ENCODE measurements at places on chromosomes 12 and 14.

DNA sequence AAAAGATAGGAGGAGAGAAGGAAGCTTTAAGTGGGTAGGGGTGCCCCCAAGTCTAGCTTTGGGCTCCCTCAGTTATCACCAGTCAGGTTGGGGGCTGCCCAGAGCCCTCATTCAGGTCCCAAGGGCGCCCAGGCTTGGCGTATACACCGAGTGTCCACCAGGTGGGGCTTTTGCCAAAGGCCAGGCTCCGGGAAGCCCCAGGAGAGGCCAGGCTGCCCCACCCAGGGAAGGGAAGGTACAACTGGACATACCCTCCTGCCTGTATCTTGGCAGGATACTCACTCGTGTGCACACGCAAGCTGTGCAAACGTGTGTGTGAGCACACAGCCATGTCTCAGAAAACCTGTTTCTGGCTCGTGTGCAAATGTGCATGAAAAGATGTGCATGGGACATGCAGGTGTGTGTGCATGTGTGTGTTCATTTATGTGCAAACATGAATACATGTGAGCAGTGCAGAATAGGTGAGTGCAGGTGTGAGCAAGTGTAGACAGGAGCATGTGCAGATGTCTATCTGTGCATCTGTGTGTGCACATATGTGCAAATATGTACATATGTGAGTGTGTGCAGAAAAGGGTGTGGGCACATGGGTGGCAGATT lies 103.9 kb upstream of the MYL2 start:
- peak; percentile 12 for DNase-seq

GRCh38 chr12:70418101-70418500 lies 52.0 kb downstream of the KCNMB4 start:
- DNase-seq, result no peak

- DNase-seq, result no peak
These were observed 18.0 kb downstream of the TRAF3 start for GRCh38 chr14:102795060-102795925.

DNA sequence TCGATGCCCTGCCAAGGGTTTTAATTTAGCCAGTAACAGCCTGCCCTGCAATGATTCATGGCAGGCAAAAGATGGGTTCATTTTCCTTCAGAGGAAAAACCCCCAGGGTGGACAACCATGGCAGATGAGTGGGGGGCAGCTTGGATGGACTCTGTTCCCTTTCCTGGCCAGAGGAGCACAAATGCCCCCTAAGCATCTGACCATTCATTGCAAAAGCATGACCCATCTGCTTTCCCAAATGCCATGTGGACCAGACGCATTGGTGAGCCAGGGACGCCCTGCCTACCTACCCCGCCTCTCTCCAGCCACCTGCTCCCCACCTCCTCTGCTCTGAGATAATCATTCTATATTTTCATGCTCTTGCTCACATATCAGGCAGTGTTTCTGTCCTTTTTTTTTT lies 281.9 kb downstream of the DPF3 start:
- DNase-seq, result no peak

GRCh38 chr12:92828565-92828964 lies 100.5 kb downstream of the EEA1 start:
- DNase-seq, result no peak

DNA sequence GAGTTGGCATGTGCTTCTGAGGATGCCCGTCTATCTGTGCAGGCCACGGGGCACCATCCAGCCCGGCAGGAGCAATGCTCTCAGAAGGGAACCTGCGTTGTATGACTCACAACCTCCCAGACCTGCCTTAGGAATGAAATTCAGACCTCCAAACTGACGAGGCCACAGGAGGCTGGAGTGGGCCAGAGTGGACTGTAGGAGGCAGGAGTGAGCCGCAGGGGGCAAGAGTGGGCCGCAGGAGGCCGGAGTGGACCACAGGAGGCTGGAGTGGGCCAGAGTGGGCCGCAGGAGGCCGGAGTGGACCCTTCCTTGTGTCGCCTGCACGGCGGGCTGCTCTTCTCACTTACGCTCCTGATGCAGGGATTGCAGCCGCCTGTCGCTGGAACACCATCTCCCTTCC lies 11.1 kb upstream of the FBRSL1 start:
- no peak for DNase-seq

GRCh38 chr14:101116486-101117130 lies 213.1 kb upstream of the RTL1 start:
- DNase-seq, result no peak

DNA sequence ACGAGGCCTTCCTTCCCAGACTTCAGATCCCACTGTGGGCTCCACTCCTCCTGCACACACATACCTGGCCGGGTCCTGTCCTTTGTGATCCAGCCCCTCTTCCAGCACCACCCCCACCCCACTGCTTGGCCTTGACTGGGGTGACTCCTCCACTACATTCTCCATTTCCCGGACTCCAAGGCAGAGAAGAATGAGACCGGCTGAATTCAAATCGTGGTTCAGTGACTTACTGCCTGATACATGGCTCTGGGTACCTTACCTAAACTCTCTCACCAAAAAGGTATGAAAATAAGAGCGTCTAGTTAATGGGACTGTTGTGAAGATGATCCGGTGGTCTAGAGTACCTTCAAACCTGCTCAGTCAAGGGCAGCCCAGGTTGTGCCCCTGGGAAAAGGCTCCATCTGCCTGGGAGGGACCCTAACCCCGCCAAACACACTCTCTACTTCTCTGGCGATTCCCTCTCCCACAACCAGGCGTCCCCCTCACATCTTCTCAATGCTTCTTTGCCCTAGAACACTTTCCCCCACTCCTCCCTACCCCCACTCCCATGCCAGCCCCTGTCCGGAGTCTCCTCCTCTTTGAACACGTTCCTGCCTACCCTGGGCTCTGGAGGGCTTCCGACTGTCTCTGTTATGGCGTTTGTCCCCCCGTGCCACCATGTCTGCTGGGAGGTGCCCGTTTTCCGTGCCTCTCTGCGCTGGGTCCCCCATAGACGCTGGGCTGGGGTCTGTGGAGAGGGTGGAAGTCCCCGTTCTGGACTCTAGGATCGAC lies 1.5 kb upstream of the ZBTB42 start:
- no peak for DNase-seq

- no peak for DNase-seq
These were observed 174.3 kb upstream of the CCND2 start for GRCh38 chr12:4099276-4099675.

DNA sequence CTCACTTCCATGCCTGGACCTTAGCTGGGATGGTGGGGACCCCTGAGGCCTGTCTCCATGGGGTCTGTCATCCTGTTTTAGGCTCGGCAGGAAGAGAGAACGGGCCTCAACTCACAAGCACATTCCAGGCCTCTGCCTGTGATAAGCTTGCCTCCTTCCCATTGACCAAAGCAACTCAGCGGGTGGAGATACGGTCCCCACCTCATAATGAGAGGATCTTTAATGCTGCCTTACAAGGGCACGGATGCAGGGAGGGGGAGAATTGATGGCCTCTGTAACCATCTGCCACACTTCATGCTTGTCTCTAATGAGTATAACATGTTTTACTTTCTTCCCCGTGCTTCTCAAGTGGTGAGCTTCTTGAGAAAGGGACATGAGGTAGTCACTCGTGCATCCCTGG lies 50.0 kb downstream of the GLT1D1 start:
- no peak for DNase-seq

Measured in activated CD8-positive, alpha-beta memory T cell treated with anti-CD3 and anti-CD28 coated beads for 1 hour (primary cell).